ENCODE measurements at places on chromosomes 3 and 15.

DNA sequence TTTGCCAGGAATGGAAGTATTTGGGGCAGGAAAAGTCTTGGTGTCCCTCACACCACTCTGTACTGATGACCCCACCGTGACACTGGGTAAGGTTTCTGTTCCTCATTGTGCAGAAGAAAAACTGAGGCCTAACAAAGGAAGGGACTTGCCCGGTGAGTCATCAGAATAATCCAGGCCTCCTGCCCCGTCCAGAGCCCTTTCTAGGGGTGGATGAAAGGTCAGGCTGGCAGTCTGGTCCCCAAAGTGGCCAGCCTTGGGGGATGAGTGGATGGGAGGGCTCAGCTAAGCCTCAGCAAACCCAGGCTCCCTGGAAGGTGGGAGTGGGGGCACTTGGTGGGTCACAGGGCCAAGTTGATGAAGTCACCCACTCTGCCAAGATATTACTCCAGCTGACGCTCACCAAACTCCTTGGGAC lies 2.3 kb upstream of the DNAH1 start:
- DNase-seq: no peak

- DNase-seq: no peak
Measured at GRCh38 chr3:69406163-69406562, 20.3 kb upstream of the FRMD4B start.

DNA sequence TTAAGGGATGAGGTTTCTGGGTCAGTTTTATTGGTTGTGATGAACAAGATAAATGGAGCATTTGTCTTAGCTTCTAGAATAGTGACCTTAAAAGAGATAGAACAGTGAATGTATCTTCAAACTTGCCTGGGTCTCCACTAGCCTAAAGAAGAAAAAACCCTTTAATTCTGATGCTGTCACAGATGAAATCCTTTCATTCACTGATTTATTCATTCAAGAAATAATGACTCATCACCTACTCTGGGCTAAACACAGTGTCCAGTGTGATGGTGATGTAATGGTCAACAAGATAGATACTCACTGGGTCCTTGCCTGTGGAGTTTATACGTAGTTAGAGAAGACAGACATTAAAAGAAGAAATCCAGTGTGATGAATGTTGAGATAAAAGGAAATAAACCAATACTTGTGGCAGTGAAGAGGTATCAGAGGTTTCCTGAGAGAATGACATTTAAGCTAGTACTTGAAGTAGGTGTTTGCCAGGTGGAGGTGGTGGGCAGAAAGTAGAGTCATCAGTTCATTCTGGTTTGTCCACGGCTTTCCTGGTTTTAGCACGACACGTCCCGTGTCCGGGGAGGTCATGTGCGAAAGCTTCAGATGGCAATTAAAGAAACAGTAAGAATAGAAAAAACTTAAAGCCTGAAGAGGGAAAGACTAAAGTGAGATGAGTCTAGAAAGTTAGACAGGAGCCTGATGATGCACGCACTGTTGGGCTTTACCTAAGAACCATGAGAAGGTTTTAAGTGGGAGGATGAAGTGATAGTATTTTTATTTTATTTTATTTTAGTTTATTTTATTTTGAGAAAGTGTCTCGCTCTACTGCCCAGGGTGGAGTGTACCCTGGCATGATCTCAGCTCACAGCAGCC lies 18.5 kb downstream of the PAK2 start:
- DNase-seq: no peak

- DNase-seq: no peak
Measured at GRCh38 chr15:89034305-89034704, 54.0 kb upstream of the ABHD2 start.

DNA sequence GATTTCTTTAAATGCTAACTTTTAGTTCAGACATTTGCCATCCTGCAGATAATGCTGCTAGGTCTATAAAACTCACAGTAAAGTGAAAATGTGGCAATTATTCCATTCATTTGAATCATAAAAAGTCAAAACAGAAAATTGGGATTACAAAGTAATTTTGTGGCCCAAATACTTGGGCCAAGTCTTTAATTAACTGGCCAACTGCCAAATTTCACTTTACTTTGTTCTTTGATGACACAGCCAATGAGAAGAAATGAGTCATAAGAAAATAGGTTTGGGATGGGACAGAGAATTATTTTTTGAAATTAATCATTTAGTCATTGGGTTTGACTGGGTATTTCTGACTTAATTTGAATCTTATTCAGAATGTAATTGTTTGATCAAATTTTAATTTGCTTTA lies 89.8 kb upstream of the SLC2A2 start:
- DNase-seq: no peak

Data from WTC11 (cell line).